Kidney (tissue), 22 donors: ENCODE measurements at places on chromosomes 5 and 9. TPM values are rescaled to one million over a fixed set of nuclear protein-coding genes. Genes with fewer than 3 reads are reported as not detected.

DNA sequence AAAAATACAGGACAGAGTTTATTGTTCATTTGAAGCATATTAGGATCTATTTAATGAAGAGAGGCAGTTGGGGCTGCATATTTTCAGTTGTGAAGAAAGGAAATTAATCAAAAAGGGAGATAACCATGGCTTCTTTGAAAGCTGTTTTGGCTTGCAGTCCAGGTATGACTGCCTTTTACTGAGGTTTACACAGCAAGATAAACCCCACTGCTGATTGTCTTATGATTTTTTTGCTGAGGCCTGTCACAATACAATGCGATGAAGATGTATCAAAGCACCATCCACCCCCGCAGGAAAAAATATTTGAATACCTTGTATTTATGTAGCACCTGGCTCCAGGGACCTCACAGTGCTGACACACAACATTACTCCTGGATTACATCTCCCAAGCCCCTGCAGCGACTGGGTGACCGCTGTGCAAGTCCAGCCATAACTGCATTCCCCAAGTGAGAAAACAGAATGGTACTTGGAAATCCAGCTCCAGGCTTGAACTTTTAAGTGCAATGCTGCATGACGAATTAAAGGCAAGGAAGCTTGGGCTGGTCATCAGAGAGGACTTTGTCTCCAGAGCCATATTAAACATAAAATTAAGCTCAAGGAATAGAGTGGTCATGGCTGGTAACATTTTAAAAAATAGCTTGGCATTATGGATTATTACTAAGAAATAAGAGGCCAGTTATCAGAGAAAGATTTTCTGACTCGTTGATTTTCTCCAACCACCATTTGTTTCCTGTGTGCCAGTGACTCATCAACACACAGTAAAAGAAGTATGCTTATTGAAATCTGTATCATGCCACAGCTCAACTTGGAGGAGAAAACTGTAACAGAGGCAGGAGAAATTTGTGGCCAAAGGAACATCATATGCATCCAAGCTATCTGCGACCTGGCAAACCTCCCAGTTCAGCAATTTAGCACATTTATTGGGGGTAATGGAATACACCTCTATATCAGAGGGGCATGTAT, 374.2 kb downstream of the MAN2A1 start:
- no peaks in the 10 kb centered on the region for H3K36me3 ChIP-seq
- no peaks in the 10 kb centered on the region for H3K27me3 ChIP-seq
- no peaks in the 10 kb centered on the region for H3K4me1 ChIP-seq
- H3K4me3 ChIP-seq = no peak overlapping the region
- no peak overlapping the region for H3K27ac ChIP-seq

- no peaks in the 10 kb centered on the region for H3K36me3 ChIP-seq
- no peak overlapping the region for H3K4me3 ChIP-seq
- H3K27me3 ChIP-seq = no peaks in the 10 kb centered on the region
- H3K27ac ChIP-seq = no peak overlapping the region
- no peak for DNase-seq
Observed at GRCh38 chr5:95720094-95720786, 10.9 kb upstream of the RHOBTB3 start.

DNA sequence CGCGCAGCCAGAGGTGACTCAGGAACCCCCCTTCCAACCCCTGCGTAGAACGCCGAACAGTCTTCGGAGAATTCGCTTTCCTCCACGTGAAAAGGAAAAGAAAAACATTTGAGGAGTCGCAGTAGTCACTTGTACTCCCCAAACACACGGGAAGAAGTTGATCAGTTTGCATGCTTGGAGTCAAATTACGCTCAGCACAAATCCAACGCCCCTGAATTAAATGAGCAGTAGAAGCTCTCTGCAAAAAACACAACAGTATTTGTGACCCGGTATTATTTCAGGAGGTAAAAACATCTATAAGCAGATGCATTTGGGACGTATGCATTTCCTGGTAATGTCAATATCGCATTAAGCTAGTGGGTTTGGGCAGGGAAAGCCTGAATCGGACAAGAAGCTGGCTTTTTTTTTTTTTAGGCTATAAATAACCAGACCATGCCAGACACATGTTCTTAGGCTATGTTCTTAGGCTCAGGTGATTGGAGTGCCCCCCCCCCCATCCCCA, 854 bp upstream of the ARL15 start:
- H3K36me3 ChIP-seq = no peaks in the 10 kb centered on the region
- peak overlapping the region; percentile 81 for H3K4me3 ChIP-seq
- H3K27me3 ChIP-seq = no peaks in the 10 kb centered on the region
- DNase-seq = peak; percentile 65
- H3K4me1 ChIP-seq = no peaks in the 10 kb centered on the region

GRCh38 chr5:100026606-100027005, 508.6 kb upstream of the FAM174A start:
- H3K4me3 ChIP-seq = no peak overlapping the region
- DNase-seq = no peak
- H3K36me3 ChIP-seq = no peaks in the 10 kb centered on the region

DNA sequence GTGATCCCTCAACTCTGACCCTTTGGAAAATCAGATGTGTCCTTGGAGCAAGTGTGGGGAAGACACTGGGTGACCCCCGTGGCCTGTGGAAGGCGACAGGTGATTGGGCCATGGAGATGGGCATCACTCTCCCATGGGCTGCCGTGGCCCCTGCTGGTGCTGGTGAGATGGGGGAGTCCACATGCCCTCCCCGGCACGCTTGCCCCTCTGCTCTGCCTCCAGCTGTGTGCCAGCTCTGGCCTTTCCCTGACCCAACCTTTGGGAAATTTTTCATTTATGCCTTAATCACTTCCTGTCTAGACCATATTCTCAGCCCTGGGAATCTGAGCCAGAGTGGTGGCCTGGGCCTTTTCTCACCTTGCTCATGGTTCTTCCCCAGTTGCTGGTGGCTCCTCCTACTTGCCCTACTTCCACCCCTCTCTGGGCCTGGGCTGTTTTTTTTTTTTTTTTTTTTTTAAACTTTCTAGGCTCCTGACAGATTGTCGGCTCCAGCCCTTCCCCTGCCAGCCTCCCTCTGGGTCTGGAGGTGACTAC, 56.6 kb downstream of the RGS3 start:
- peaks cover 14% of the 10 kb centered on the region for H3K36me3 ChIP-seq
- no peaks in the 10 kb centered on the region for H3K4me1 ChIP-seq

- H3K27ac ChIP-seq = no peak overlapping the region
- no peak for DNase-seq
- no peaks in the 10 kb centered on the region for H3K36me3 ChIP-seq
- H3K4me1 ChIP-seq = no peaks in the 10 kb centered on the region
- H3K4me3 ChIP-seq = no peak overlapping the region
Observed at GRCh38 chr9:7936163-7936562, 136.6 kb upstream of the DMAC1 start.

- DNase-seq = no peak
- no peak overlapping the region for H3K27ac ChIP-seq
- no peaks in the 10 kb centered on the region for H3K36me3 ChIP-seq
Observed at GRCh38 chr9:137467161-137467581, 8.0 kb upstream of the NSMF start.

DNA sequence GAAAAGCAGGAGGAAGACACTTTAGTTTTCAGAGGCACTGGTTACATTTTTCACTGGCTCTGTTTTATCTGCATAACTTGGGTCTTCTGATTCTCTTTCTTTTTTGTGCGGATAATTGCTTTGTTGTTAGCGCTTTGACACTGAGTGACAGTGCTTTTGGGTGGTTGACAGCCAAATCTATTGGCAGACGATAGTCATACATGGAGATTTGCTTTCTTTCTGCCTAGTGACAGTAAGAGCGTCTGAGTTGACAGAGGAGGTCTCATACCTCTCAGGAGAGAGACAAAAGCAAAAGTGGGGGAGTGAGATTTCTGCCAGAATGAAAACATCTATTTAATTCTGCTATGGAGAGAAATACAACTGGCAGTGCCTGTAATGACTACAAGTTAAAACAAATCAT, 2278.0 kb upstream of the WWC1 start:
- no peak overlapping the region for H3K4me3 ChIP-seq
- H3K27me3 ChIP-seq = no peaks in the 10 kb centered on the region
- DNase-seq = no peak
- H3K36me3 ChIP-seq = no peaks in the 10 kb centered on the region
- H3K4me1 ChIP-seq = no peaks in the 10 kb centered on the region

DNA sequence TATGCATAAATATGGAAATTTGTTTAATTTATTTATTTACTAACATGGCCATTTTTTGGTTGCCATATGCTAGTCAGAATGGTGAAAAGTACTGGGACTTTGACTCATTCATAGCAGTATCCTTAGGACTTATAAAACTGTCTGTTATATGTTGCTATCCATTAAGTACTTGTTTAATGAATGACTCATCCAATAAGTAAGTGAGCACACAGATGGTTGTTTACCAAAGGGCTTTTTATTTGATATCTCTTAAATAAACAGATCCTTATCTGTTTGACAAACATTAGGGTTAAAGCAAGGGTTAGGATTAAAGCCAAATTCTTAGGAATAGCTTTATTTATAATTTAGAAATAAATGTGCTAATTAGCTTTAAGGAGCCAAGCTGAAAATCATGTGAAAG, 183.4 kb downstream of the FBXO4 start:
- no peaks in the 10 kb centered on the region for H3K4me1 ChIP-seq
- H3K4me3 ChIP-seq = no peak overlapping the region

GRCh38 chr5:83568186-83568585, 96.6 kb downstream of the VCAN start:
- no peak for DNase-seq
- H3K27ac ChIP-seq = no peak overlapping the region
- H3K4me3 ChIP-seq = no peak overlapping the region
- no peaks in the 10 kb centered on the region for H3K36me3 ChIP-seq
- H3K27me3 ChIP-seq = no peaks in the 10 kb centered on the region
- no peaks in the 10 kb centered on the region for H3K4me1 ChIP-seq

DNA sequence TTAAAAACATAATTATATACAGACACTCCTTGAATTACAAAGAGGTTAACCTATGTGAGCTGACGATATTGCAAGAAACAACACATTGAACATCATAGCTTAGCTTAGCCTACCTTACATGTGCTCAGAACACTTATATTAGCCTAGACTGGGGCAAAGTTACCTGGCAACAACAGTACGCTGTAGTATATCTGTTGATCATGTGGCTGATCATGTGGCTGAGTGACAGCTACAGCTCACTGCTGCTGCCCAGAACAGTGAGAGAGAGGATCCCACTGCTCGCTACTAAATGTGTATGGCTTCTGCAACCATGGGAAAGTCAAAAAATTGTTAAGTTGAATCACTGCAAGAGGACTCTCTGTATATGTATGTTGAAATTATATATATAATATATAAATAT, 169.9 kb downstream of the CDH9 start:
- no peaks in the 10 kb centered on the region for H3K36me3 ChIP-seq
- no peaks in the 10 kb centered on the region for H3K27me3 ChIP-seq
- H3K4me3 ChIP-seq = no peak overlapping the region
- DNase-seq = no peak

GRCh38 chr9:99680191-99680590, 141.5 kb upstream of the NR4A3 start:
- H3K4me3 ChIP-seq = no peak overlapping the region
- DNase-seq = no peak
- no peaks in the 10 kb centered on the region for H3K4me1 ChIP-seq

DNA sequence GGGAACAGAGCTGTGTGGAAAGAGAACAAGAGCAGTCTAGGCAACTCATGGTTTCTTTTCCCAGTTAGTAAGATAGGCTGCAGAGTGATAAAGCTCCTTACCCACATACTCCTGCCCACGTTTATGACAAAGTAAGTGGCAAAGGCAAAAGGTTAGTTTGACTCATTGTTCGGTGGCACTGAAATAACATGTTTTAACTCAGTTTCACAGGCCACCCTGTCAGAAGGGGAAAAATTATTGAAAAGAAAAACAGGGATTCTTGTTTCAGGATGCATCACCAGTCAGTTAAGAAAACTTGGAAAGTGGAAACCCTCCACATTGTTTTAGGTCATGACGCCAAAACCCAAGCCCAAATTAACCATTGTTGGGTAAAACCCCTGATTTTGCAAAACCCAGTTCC, 22.3 kb upstream of the DAB2 start:
- no peak for DNase-seq
- H3K4me3 ChIP-seq = peak overlapping the region; percentile 47
- H3K36me3 ChIP-seq = no peaks in the 10 kb centered on the region
- H3K4me1 ChIP-seq = peaks cover under 1% of the 10 kb centered on the region
- H3K27me3 ChIP-seq = no peaks in the 10 kb centered on the region
- H3K27ac ChIP-seq = no peak overlapping the region

DNA sequence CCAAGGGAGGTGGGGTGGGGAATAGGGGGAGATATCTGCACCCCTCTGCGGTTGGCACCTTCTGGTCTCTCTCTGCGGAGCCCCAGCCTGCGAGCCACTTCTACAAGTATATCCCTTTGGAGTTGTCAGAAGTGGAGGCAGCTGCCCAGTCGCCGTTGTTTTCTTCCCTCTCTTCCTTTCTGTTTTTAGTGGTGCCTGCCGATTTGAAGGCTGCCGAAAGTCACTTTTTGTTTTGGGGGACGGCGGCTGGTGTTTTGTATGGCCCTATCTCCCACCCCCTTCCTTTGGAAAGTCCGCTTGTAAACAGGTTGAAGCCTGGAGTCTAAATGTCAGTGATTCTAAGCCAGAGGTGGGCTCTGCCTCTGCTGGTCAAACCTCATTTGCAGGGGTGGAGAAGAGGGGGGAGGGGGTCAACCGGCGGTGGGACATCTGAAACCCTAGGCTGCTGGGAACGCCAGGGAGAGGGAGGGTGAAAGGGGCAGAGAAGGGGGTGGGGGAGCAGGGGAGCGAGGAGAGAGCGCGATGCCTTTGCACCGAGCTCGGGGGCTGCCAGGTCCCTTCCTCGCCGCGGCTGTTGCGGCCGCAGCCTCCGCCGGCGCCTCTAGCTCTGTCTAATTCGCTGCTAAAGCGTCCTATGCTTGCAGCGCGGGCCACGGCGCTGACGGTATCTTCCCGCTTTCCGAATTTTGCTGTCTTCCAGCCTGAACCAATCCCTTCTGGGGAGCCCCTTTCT, at the start of gene FGF10:
Gene FGF10 (minus strand): TSS at position 331 of the 733 bp plus-strand sequence. CDS start 738 bp downstream, outside the sequence.
- peak; percentile 90 for DNase-seq
- no peaks in the 10 kb centered on the region for H3K36me3 ChIP-seq
- peak within 1 kb of the TSS; percentile 57 for H3K4me3 ChIP-seq
- no peak within 1 kb of the TSS for H3K27ac ChIP-seq

PLPPR1 gene
- 0.98 TPM for total RNA-seq

SLC34A1 gene
- 0.91 TPM for total RNA-seq

CXXC5 gene
- total RNA-seq = 122 TPM
